NCI-H2029 treated with DMSO at 0.1 percent for 48 hours (cell line): ENCODE measurements at places on chromosomes 6 and 20.

GRCh38 chr20:37443596-37443995 lies 77.5 kb upstream of the NNAT start:
- DNase-seq: no peak

DNA sequence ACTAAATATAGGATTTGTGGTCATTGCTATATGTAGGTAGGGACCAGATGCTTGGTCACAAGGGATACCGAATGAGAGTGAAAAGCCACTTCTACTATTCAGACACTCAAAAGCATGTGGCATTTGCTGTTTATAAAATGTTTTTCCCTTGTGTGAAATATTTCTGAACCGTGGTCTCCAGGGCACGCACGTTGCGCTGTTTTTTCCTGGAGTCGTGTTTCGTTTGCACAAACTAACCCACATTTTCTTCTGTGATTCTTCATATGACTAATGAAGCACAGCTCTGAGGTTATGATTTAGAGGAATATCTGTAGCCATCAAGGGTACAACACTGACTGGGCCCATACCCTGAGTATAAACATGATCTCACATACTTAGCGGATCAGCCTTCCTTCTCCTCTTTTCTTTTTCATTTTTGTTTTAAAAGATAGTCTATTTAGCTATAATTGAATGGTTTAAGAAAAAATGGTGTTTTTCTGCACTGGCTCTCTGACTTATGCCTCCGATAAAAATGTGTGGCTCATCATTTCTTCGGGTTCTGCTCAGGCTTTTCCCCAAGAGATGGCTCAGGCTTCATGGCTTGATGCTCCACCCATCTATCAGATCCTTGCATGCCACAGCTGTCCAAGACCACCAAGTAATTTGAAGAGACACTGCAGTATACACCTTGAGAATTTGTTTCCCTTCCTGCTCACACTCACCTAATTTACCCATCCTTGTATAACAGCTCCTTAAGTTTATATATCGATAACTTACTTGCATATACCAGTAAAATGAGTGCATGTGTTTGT lies 59.9 kb upstream of the HBS1L start:
- DNase-seq: no peak

DNA sequence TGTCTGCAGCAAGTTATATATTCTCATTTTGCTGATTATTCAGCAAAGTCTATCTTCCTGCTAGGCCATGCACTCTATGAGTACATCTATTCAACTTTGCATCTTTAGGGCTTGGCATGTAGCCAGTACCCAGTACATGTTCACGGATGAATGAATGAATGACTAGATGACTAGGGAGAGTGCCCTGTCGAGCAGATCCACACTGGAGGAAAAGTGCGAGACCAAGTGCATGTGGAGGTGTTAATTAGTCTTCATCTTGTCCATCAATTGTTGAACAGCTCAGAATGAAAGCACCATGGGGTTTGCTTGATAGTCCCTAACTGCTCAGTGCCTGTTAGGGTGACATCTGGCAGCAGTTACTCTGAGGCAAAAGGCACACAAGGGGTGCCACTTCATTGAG lies 30.4 kb downstream of the TM9SF4 start:
- DNase-seq: peak; percentile 10

DNA sequence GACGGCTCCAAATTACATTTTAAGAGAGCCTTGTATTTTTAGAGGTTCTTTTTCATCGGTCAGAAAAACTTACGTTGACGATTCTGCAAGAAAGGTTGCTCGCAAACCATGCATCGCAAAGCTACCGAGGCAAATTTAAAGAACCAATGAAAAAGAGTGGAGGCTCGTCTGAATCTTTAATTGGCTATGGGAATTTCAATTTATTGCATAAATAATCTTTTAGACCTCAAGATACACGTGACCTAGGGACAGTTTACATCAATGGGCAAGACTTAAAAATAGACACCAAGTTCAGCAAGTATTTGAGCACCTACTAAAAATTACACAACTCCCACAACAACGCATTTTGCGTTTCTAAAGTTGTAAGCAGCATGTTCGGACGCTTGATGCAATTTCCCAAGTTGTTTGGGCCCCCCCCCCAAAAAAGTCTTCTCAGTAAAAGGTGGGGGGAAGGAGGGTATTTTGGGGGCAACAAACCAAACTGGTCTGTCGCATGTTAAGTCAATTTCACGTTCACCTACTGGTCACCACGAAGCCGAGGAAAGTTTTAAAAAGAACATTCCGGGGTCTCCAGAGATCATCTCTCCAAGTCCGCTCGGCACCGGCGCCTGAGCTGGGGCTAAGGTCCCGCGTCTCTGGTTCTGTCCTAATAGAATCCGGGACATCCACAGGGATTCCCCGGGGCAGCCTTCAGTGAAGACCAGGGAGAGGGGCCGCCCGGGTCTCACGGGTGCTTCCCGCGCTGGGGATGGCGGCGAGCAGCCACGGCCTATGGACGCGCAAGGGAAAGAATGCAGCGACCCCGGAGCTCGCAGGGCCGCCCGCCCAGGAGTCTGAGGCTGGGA lies 851 bp downstream of the SNX5 start:
- no peak for DNase-seq

DNA sequence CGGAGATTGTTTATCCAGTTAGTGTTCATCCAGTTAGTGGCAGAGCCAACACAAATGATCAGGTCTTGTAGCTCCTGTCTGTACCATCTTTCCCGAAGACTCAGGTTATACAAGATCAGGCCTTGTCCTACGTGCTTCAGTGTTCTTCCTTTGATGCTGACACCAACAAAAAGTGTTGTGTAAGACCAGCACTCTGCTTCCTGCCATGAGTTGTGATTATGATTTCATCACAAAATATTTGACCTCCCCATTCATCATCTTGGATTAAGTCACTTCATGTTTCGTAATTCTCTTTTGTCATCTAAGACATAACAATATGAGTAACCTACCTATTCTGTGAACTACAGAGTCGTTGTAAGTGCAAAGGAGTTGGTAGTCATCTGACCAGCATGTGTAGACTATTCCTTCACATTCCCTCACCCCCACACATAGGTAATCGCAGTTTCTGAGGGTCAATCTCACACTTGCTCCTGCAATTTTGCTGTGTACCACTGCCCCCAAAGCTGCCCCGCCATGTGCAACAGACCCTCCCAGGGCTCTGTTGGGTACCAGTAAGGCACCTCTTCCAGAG lies 135.6 kb upstream of the SLC22A23 start:
- no peak for DNase-seq

DNA sequence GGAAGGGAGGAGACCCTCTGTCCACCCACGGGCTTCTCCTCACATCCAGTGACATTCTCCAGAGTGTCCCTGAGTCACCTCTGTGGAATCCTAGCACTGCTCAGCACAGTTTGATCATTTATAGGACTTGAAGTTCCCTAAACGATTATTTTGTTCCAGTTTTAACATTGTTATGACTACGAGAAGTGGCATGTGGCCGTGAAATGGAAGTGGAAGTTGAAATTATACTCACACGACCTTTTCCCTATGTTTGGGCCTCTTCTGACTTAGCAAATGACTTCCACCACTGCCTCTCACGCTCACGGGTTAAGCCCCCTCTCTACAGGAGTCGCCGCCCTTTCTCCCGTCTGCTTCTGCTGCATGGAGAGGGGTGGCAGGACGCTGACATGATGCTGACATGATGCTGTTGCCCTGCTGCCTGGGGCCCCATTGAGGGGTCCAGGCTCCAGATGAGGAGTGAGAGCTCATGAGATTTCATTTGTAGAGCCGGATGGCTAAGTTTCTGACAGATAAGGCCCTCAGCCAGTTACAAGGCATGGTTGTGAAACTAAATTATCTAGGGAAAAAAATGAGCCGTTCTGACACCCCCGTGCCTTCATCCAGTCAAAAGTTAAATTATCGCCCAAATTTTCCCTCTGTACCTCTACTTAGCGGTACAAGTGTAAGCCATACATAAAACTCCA lies 153.6 kb upstream of the UST start:
- DNase-seq: no peak

DNA sequence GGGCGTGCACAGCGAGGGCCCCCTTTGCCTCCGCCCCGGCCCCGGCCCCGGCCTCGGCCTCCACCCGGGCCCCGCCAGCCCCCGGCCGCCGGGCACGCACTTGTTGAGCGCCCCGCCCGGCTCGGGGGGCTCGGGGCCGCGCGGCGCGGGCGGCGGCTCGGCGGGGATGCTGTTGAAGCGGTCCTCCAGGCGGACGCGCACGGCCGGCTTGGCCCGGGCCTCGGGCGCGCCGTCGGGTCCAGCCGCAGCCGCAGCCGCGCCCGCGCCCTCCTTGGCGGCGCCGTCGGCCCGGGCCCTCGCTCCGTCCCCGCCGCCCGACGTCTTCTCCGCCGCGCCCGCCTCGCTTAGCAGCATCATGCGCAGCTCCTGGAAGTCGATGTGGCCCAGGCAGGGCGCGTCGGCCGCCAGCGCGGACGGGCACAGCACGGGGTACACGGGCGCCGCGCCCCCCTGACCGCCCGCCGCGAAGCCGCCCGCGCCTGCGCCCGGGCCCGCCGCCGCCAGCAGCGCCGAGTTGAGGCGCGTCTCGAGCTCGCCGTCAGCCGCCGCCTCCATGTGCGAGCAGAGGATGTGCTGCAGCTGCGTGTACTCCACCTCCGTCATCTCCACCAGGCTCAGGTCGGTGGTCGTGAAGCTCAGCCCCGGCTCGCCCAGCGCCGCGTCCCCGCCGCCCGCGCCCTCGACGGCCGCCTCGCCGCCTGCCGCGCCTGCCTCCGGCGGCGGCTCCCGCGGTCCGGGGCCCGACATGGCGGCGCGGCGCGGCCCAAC lies 514 bp downstream of the TCFL5 start:
- no peak for DNase-seq

DNA sequence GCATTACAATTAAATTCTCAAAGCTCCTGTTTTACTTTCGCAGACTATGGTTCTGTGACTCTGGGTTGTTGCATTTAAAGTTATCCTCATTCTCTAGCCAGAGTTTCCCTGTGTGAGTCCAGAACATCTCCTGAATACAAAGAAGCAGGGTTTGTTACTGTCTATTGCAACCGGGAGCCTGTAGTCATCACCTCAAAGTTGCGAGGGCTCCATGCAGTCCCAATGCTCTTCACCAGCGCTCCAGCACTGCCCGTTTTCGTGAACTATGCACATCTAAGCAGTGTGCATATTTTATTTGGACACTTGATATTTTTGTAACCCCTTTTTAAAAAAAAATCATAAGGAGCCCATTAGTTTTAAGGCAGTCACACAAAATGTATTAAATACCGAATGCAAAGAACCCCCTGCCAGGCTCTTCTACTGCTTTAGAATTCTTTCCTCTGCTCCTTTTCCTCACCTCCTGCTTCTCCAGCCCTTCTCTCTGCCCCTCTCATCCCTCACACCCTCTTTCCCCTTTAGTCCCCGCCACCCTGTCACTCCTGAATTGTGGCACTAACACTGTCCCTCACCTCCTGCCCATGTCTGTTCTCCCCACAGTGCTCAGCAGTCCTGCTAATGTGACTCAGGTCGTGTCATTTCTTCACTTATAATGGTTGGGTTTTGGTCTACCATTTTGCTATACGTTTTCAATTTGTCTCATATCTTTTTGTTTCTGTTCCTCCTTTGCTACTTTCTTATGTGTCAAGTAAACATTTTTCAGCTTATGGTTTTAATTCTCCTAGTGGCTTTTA lies 1.1 kb upstream of the HLA-C start:
- no peak for DNase-seq
